ENCODE measurements at places on chromosomes 1 and 21.

GRCh38 chr1:35790670-35791069, 17.1 kb upstream of the AGO4 start:
- no peak for DNase-seq

DNA sequence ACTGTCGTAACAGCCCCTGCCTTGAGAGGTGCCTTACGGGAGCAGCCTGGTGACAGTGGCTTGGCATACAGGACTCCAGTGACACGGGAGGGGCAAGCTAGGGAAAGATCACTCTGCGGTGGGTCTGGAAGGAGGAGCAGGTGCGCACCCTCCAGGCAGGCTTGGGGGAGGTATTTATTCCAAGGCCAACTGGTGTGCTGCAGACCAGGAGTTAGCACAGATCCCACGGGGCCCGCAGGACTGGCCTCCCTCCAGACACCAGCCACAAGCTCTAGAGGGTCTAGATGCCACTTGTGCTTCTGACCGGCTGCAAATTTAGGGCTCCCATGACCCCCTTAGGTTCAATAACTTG, 22.1 kb downstream of the PSEN2 start:
- DNase-seq = no peak

DNA sequence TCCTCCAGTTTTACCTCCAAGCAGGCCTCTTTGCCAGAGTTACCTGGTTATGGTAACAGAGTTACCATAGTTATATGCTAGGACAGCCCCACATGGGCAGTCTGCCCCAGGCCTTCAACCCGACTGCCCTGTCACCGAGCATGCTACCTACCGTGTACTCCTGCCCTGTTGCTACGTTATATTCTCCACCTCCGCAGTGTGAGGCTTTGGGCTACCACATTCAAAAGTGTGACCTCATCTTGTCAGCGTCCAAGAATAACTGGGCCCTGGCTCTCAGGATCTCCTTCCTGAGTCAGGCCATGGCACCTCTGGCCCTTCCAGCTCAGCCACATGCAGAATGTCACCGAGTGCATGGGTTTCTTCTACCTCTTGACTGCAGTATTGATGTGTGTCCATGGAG, 8.9 kb downstream of the MAPKAPK2 start:
- DNase-seq = no peak

GRCh38 chr1:30571380-30571779, 152.0 kb downstream of the MATN1 start:
- no peak for DNase-seq

- DNase-seq = no peak
These were observed 5.3 kb upstream of the ALDH9A1 start for GRCh38 chr1:165703648-165704047.

DNA sequence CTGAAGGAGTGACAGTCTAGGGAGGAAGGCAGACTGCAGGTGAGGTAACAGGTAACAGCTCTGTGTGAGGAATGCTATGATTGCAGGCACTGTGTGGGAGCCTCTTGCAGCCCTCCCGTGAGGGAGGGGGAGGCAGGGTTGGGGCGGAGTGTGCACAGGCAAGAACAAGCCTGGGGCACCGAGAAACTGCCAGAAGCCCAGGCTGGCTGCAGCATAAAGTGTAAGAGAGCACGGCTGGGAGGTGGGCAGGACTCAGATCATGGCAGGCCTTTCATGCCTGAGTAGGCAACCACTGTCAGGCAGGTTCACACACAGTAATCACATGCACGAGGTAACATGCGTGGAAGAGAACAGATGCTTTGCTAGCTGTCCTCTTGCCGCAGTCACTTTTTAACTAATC, 11.3 kb upstream of the RHEX start:
- no peak for DNase-seq

DNA sequence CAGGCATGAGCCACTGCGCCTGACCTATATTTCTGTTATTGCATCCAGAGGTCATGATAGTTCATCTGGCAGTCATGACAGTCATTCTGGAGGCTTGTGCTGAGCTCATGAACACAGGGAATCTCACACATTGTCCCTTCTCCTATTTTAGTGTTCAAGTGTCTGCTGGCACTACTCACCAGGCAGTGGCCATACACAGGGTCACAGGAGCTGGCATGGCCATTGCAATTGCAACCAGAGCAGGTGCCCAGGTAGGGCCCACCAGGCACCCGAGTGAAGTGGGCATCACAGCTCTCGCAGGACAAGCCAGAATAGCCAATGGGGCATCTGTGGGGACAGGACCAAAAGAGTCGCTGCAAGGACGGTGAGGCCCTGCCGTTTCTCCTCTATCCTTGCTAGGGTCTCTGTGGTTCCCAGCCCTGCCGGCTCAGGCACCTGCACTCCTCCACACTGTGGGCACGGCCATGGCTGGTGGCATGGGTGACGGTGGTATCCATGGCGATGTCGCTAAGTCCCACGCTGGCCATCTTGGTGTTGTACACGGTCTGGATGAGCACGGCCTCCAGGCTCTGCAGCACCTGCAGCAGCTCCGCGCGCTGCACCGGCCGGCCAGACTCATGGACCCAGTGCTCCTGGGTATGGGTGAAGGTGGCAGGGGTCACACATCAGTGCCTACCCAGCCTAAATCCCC, 57.0 kb downstream of the HSPG2 start:
- no peak for DNase-seq

- DNase-seq = no peak
These were observed 70.5 kb upstream of the COL24A1 start for GRCh38 chr1:86227026-86227425.

DNA sequence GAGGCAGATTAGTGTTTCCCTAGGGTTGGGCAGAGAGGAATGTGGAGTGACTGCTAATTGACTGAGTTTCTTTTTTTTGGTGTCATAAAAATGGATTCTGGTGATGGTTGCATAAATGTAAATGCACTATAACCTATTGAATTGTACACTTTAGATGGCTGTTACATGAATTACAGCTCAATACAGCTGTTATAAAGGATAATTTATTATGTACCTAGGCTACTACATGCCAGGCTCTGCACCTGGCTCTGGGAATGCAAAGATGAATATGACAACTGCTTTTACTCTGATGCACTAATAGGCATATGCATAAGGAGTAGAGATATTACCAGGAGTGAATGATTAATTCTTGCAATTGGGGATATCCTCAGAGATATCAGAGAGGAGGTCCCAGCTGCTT, 345.3 kb downstream of the PTBP2 start:
- no peak for DNase-seq

DNA sequence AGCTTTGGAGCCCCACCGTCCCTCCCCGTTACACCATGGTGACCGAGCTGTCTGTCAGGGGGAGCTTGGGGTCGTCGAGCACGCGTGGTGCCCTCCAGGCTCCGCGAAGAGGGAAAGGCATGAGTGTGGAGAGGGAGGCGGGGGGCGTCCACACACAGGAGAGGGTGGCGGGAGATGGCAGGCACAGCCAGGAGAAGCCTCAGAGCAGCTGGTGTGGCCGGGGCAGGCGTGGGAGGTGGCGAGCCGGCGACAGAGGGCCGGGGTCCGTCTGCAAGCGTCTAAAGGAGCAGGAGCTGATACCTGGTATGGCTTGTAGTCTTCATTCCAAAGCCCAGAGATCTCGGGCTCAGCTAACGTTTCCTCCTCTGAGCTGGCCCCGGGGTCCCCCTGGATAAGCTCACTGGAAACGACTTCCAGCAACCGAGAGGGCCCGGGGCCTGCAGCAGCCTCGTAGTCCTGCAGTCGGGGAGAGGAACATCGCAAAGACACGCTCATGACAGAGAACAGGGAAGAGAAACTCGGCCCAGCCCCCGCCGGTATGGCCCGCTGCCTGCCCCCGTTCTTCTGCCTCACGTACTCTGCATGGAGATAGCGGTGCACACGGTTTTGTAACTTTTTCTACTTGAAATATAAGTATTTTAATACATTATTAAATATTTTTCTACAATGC, 37.4 kb downstream of the CFAP74 start:
- DNase-seq = no peak

GRCh38 chr1:37752583-37753471, 12.1 kb downstream of the EPHA10 start:
- DNase-seq = no peak

GRCh38 chr21:33640697-33641351, 717 bp downstream of the CRYZL1 start:
- no peak for DNase-seq

- no peak for DNase-seq
These were observed 137.8 kb downstream of the LMX1A start for GRCh38 chr1:165218731-165219130.

DNA sequence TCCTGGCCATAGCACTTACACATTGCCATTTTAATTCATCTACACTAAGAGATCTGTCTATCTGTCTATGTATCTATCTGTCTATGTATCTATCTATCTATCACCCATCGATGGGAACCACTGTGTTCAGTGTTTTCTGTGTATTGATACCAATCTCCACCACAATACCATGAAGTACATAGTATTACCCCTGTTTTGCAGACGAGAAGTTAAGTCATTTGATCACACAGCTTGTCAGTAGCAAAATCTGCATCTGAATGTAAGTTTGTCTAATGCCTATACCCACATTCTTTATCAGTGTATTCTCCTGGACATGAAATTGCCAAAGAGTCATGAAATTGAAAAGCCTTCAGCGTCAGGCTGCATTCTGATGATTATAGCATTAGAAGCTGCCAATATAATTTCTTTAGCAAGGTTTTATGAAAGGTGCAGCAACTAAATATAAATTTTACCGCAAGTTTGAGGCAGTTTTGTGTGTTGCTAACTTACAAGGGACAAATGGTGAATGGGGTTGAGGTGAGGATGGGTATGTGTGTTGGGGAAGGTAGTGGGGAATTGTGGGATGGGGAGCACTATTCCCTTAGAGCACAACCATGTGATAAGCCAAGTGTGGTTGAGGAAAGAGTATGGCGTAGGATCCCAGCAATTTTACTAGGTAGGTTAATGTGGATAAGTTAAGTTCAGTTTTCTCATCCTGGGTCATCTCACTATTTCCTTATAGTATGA, 24.2 kb downstream of the SLAMF1 start:
- no peak for DNase-seq

DNA sequence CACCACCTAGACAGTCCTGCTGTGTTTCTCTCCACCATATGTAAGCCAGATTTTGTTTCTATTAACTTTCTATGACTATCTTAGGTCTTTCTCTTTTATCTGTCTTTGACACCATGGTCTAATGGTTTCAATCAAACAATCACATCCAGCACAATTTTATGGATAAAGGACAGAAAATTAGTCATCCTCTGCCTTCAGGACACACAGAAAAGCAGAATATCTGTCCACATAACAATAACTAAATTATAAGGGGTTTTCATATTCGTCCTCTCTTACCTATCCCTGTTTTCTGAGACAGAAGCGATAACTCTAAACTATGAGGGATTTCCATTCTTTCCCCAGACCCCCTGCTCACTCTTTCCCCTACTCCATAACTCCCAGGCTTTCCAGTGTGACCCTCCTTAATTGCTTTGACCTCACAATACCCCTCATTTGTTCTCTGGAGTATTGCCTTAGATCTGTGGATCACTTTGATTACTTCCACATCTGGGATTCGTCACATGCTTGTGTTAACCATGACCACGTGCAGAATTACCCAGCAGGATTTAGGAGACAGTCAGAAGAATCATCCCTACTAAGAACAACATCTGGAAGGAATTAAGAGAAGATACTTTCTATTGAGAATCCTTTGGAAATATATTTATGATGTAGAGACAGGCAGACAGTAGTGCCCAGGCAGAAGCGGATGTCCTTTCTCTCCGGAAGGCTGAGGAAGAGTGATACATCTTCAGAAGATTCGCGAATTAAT, 108.2 kb upstream of the GREM2 start:
- DNase-seq = no peak

DNA sequence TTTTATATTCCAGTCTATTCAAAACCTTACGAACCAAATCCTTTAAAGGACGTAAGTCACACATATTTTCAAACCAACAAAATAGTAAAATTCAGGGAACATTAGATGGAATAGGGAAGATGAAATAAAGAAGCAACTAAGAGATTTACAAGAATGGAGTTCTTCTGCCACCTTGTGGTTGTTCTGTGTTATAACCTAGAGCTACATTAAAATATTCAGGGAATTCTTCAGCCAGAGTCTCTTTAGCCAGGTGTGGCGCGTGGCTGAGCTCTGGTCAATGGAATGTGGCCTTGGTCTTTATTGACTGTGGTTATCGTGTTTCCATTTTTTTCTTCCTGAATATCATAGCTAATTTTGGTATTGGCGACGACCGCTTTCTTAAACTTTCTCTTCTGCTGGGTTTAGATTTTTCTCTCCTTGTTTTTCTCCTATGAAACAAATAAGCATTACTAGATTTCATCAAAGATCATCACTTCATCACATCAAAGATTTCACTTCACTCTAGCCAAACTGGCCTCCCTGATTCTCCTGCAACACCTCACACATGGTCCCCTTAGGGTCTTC, 221.3 kb downstream of the MRPL39 start:
- DNase-seq = no peak
